ENCODE measurements at places on chromosomes 2 and 18.

DNA sequence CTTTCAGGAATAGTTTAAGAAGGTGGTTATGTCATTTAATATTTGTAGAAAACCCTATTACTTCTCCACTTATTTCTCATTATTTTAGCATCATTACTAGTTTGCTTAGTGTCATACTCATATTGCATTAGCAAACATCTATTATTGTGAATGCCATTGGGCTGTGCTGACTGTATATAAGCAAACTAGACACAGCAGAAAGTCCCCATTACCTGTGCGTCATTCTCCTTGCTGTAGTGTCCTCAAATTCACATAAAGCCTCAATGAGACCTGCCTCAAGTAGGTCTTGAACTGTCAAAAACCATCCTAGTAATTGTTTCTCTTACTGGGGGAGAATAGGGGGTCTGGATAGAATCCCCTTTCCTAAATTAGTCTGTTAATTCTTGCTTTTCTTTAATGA, 43.6 kb downstream of the MALT1 start:
- no peak for DNase-seq

- no peak for DNase-seq
Measured at GRCh38 chr18:48328473-48329210, 80.5 kb downstream of the ZBTB7C start.

DNA sequence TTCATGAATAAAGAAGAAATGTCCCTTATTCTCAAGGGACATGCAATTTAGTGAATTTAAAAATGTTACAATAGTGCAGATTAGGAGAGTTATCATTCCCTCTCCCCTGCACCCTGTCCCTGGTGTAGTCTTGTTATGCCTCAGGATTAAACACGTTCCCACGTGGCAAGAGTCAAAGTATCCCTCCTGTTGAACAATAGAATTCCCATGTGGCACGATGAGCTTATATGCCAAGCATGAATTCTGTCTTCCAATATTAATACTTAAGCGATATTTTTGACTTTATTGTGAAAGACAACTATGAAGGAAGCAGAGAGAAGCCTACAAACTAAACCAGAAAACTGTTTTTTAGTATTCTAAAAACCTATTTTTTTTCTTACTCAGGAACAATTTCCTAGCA, 36.7 kb upstream of the SPAG16 start:
- no peak for DNase-seq

- no peak for DNase-seq
Measured at GRCh38 chr2:209773377-209773776, 1.7 kb downstream of the UNC80 start.

GRCh38 chr2:173218326-173219056, 136.2 kb upstream of the CDCA7 start:
- DNase-seq: no peak

DNA sequence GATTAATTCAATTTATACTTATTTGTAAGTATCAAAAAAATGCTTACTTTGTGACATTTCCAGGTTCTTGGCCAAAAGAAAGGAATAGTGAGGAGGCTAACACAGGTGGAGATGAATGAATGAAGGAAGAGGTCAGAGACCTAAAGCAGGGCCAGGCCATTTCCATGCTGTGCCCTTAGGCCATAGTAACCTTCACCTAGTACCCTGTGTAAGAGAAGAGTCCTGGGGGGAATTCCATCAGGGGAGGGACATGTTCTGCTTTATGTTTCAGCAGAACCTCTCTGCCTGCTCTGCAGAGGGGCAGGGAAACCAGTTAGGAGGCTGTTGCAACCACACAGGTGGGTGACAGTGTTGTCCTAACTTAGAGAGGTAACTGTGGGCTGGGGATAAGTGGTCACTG, 204.2 kb upstream of the CDH20 start:
- no peak for DNase-seq

- DNase-seq: no peak
Measured at GRCh38 chr2:85878719-85879370, 9.9 kb downstream of the ST3GAL5 start.

Measured in activated CD4-positive, alpha-beta T cell treated with anti-CD3 and anti-CD28 coated beads for 48 hours (primary cell).